Stimulated activated CD8-positive, alpha-beta memory T cell treated with anti-CD3 and anti-CD28 coated beads, Interleukin-7, amount 100 ng/mL, for 4 hours (primary cell): ENCODE measurements at places on chromosomes 2 and 18.

- DNase-seq, result no peak
Observed at GRCh38 chr18:33838054-33838453, 260.0 kb downstream of the ASXL3 start.

- no peak for DNase-seq
Observed at GRCh38 chr2:174013315-174013751, 48.2 kb upstream of the SP3 start.

DNA sequence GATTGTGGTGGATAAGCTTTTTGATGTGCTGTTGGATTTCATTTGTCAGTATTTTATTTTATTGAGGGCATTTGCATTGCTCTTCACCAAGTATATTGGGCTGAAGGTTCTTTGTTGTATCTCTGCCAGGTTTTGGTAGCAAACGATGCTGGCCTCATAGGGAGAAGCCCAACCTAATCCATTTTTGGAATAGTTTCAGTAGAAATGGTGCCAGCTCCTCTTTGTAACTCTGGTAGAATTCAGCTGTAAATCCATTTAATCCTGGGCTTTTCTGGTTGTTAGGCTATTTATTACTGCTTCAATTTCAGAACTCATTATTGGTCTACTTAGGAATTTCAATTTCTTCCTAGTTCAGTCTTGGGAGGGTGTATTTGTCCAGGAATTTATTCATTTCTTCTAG lies 309.8 kb upstream of the SETBP1 start:
- DNase-seq, result no peak

GRCh38 chr2:112483831-112484230 lies 1.9 kb downstream of the TTL start:
- no peak for DNase-seq
